ENCODE measurements at places on chromosomes 3 and 15.

DNA sequence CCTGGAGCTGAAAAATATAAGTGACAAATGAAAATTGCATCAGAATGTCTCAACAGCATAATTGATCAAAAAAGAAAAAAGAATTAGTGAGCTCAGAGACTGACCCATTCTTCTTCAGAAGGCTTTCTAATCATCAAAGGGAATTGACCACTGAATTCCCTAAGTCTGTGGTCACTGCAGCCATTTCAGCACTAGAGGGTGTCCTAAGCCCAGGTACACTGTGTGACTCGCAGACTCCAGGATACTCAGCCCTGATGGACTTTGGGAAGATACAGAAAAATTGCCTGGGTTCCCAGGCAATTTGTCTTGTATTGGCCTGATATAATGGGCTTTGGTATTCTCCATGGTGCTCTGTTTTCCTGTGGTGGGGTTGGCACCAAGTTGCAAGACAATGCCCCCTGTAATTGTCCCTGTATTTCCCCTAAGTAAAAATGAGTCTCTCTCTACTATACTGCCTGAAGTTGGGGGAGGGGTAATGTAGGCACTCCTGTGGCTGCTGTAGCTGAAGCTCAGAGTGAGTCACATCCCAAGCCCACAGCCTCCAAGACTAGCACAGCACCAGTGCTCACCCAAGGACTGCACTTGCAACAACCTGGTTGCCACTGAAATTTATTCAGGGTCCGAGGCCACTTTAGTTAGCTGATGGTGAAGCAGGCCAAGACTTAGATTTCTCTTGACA lies 256.0 kb upstream of the STAC start:
- DNase-seq = no peak

DNA sequence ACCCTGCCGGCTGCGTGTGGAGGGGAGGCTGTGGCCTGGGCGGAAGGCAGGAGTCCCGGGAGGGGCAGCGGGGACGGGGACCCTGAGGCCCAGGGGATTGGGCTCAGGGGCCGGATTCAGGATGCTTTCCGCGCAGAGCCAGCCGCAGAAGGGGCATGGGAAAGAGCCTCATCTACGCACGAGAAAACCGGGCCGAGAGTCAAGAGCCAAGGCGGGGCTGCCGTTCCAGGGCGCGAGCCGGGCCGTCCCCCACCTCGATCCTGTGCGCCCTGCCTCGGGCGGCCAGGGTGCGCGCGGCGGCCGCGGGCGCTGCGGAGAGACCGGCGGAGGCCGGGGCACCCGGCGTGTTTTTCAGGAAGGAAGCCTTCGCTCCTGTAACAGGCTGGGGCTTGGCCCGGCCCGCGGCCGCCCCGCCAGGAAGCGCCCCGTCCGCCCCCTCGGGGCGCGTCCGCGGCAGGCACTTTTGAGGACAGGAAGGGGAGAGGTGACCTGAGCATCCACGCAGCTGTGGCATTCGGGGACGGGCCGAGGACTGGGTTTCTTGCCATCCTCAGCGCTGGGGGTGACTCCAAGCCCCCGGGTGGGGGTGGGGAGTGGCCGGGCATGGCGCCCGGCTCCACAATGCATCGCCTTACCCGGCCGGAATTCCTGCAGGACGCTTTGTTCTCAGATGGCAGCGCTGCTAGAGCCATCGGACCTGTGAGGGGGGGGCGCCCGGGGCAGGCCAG lies 62.3 kb upstream of the GATA2 start:
- no peak for DNase-seq

GRCh38 chr3:169052465-169053302 lies 610.8 kb downstream of the MECOM start:
- DNase-seq = no peak

- no peak for DNase-seq
Measured at GRCh38 chr3:141807277-141808033, 44.2 kb downstream of the GRK7 start.
